ENCODE measurements at places on chromosomes 3 and 15. TPM values are rescaled to one million over a fixed set of nuclear protein-coding genes. Genes with fewer than 3 reads are reported as not detected.

Gene HHATL
- not detected for total RNA-seq

Gene ZBED2
- total RNA-seq: not detected

DNA sequence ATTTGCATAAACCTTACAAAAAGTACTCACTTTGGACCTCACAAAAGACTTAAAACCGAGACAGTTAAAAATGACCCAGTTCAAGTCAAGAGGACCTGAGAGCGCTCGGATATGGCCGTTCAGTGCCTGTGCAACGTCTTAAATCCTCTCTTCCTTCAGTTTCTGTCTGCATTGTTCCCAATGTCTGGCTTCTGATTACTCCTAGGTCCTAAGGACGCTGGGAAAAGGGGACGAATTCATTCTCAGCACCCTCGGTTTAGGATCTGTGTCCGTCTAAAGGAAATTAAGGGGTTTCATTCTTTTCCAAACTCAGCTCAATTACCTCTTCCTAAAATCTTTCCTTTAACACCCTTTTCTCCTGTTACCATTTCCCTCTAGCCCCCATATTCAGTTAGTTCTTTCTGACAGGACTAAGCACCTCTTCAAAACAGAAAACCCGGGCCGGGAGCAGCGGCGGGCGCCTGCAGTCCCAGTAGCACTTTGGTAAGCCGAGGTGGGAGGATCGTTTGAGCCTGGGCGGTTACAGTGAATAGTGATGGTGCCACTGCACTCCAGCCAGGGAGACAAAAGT, 970 bp downstream of the DPPA4 start:
- DNase-seq: peak; percentile 59

Gene CCR9
- total RNA-seq: 0.31 TPM

All from sciatic nerve (tissue), 2 donors.